Activated CD4-positive, alpha-beta T cell treated with anti-CD3 and anti-CD28 coated beads, Interleukin-2, amount 10 ng/mL, durations not matched to agents 7 days and 5 days (primary cell): ENCODE measurements at places on chromosomes 2 and 18.

DNA sequence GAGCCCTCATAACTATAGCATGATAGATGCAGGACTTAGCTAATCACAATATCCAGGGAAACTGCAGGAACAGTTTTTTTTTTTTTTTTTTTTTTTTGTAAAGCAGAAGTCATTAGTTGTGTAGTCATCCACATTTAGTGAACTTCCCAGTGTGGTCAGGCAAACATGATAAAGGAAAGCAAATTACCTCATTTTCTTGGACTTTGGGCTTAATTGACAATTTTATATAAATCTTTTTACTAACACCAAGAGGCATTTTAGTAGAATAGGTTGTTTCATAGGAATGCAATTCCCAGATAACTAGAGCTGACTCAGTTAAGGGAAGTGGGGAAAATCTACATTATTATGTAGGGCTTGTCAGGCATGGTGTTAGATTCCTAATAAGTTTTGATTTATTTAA, 142.7 kb upstream of the GCFC2 start:
- DNase-seq: no peak

DNA sequence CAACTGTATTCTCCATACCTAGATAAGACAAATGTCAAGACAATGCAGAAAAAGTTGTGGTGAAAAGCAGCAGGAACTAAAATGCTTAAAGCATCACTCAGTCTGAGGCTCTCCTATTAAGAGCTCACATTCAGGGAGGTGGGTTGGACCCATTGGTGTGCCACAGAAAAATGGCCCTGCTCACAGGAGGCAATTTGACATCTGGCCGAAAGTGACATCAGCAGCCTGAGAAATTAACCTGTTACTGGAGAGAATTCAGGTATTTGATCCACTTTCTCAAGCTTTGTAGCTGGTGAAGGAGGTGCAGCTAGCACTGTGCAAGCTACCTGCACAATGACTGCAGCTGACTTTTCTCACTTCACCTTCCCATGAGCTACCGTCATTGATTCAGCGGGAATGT, 86.0 kb downstream of the TMEM247 start:
- no peak for DNase-seq

GRCh38 chr2:238382381-238382781, 44.3 kb upstream of the ASB1 start:
- no peak for DNase-seq

DNA sequence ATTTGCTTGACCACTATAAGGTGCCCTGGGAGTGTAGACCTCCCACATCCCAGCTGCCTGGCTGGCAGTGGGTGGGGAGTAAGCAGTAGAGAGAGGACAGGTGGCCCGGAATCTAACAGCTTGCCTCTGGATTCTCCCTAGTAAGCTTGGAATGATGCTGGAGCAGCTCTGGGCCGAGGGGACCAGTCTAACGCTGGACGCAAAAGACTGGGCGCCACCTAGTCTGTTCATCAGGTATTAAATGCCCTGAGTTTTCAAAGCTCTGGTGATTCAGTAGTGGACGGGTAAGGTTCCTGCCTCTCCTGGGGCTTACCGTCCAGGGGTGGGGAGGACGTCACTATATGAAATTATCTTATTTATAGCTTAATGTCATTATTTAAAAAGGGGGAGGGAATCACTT, 648 bp upstream of the LYPD6B start:
- DNase-seq: no peak

DNA sequence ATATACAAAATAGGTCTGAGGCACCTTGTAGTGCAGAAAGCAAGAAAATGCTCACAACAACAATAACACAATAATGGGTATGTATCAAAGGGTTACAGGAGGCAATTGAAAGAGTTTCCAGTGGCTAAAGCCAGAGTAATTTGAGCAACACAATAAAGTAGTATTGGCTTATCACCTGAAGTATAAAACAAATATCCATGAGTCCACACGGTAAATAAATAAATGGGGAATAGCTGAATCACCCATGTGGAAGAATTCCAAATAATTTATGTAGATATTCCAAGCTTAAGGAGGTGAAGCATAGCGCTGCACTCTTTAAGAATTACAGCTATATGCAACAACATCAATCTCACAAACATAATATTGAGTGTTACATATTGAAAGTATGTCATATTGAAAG, 110.8 kb downstream of the AFF3 start:
- no peak for DNase-seq

DNA sequence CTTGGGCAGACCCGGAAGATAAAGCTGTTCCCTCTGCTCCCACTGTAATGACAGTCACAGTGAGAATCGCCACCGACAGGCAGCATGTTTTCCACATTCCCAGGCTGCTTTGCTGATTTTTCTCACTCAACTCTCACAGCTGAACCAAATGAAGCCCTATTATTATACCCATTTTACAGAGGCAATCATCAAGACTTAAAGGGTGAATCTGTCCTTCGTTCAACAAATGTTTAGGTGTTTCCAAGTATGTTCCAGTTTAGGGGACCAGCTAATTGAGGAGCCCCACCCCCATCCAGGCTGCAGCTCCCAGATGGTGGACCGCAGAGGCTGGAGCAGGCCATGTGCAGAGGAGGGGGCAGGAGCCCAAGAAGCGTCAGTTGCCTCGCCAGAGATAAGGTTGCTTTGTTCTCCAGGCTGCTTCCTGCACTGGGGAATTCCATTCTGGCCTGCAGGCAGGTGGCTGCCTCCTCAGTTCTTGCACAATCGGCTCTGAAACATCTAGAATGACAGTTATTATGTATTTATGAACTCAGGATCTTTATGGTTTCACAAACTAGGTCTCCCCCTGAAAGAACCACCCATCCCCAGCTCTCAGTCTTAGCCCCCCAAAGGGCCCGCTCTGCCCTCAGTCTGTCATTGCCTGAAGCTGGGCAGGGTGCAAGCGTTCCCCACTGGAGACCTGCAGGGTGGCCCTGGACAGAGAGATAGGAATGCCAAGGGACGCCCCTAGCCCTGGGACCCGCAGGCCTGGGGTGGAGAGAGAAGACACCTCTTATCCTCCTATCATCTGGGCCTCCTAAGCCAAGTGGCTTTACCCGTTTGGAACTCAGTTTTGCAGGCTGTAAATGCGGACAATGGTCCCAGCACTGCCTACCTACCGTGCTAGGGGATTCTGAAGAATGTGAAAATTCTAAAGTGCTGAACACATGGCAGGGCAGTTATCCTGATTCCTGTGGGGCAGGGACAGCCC, 49.1 kb upstream of the MYCN start:
- no peak for DNase-seq

GRCh38 chr2:228983700-228984099, 287.4 kb downstream of the PID1 start:
- no peak for DNase-seq

DNA sequence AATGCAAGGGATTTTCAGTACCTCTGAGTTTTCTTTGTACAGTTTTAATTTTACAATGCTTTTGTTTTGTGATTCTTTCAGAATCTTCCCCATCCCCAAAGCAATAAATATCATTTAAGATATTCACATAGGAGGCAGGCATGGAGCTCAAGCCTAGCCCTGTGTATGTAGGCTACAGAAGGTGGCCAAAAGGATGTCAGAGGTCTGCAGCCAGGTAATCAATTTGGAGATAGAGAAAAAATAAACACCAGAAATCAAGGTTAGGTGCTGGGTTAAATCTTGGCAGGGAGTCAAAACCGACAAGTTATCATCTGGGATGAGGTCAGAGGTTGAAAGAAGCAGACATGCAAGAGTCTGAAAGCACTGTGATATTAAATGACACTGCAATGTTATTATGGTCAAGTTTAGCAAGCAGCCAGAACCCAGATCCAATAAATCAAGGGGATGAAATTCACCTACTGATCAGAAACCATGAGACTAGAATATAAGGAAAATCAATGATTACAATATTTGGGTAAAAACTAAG, 45.1 kb upstream of the LRP1B start:
- no peak for DNase-seq

- no peak for DNase-seq
Observed at GRCh38 chr18:1103537-1103936, 198.9 kb downstream of the ADCYAP1 start.

DNA sequence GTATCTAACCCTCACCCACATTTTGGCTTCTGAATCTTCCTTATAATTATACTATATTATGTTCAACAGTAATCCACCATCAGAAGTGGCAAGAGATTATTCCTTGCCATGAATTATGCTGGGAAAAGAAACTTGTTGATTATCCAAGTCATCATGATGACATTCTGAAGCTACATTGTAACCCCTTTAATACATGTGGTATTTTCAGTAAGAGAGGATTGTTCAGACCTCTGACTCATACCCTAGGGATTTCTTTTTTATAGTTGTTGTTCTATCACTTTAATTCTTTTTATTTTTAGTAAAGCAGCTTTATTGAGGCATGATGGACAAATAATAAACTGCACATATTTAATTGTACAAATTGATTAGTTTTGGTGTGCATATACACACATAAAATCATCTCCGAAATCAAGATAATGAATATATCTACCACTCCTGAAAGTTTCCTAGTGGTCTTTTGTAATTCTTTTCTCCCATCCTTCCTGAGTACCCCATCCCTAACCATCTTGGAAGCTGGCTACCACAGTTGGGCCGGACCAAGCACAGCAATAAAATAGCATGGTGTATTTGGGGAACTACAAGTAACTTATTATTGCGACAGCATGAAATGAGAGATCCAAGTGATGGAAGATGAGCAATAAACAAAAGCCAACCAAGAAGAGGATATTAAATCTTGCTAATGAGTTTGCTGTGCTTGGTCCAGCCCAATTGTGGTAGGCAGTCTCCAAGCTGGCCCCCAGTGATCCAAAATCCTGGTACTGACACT, 159.9 kb downstream of the BARD1 start:
- DNase-seq: no peak

- no peak for DNase-seq
Observed at GRCh38 chr2:100437751-100438150, 20.3 kb upstream of the CHST10 start.

DNA sequence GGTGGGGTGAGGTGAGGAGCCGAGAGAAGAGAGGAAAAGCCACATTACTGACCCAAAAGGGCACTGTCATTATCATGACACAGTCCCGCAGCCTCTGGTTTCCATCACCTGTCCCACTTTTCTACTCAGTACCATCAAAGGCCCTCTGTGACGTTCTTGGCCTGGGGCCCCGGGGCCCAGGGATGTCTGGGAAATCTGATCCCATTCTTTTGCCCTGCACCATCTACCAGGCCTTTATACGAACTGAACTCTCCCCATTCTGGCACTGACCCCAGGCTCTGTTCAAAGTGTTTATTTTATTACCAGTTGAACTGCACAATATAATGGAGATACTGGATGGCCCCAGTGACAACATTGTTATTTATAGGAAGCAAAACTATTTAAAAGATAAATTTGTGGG, 89.1 kb downstream of the COL6A3 start:
- DNase-seq: no peak

- no peak for DNase-seq
Observed at GRCh38 chr18:13804305-13804704, 19.6 kb upstream of the MC5R start.

DNA sequence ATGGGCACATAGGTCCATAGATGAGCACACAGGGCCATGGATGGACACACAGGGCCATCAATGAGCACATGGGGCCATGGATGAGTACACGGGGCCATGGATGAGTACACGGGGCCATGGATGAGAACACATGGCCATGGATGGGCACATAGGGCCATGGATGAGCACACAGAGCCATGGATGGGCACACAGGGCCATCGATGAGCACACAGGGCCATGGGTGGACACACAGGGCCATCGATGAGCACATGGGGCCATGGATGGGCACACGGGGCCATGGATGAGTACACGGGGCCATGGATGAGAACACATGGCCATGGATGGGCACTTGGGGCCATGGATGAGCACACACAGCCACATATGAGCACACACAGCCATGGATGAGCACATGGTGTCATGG, 192.6 kb upstream of the HDAC4 start:
- DNase-seq: no peak

DNA sequence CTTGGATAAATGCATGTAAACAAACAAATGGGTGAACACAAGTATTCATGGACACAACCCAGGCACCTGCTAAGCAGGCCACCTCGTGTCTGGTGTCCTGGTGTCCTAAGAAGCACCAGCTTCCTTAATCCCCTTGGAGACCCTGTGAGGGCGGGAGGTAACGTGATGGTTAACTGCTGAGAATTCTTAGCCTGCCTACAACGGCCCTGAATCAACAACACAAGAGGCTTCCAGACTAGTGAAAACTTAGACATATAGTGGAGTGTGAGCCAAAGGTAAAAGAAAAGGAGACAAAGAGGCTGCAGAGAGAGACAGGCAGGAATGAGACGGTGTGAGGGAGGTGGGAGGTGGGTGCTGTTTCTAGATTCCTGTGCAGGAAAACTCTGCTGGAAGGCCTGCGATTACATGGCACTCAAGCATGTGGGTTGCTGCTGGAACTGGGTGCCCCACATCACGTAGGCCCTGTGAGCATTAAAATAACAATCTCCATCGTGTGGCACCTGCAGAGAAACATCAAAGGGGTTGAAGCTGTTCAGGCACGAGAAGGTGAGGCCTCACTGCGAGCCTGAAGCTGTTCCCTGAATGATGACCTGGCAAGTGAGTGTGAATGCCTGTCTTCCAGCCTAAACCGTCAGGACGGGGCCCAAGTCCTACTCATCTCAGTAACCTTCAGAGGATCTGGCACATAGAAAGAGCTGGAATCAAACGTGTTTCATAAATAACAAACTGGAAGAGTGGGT, 64.2 kb downstream of the RPL37A start:
- DNase-seq: no peak

DNA sequence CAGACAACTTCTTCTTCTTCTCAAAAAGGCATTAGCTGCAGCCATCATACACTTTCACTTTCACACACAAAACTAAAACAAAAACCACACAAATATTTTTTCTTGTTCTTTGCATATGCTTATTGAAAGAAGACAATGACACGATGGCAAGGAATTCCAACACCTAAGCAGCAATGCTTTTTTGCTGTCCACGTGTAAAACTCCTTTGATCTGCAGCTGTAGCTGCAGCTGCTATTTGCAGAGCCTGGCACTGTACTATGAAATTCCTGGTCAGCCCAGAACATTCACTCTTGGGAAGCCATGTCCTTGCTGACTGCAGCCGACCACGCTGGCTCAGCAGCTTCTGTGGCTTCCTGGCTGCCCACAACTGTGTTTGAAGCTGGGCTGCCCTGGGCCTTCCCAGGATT, 316.2 kb downstream of the CDH2 start:
- DNase-seq: no peak

GRCh38 chr18:68467957-68468356, 247.0 kb downstream of the TMX3 start:
- no peak for DNase-seq

GRCh38 chr2:206198677-206199076, 39.0 kb downstream of the EEF1B2 start:
- no peak for DNase-seq

DNA sequence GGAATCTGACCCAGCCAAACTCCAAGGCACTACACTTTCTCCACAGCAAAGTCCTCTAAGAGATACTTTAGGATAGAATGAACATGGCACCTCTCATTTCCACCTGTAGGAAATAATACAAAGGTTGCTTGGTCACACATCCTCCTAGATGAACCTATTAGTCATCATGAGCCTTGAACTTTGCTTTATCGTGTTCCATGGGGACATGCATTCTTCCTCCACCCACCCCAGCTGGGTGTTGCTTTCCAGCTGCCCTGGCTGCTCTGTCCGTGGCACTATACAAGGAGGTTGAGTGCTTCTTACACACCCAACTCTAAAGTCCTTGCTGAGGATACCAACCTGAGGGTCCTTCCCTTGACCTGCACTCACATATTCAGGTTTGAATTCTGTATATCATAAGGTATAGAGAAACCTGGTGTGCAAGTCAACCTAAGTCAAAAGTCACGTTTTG, 52.7 kb downstream of the SPRED2 start:
- no peak for DNase-seq
